ENCODE measurements at places on chromosomes 13 and 19.
A peak's percentile ranks its signal among the peaks of the same experiment; 100 is the strongest.

- H3K27ac ChIP-seq = peak overlapping the region; percentile 56
- no peaks in the 10 kb centered on the region for H3K27me3 ChIP-seq
- H3K4me1 ChIP-seq = no peaks in the 10 kb centered on the region
Observed at GRCh38 chr19:31448221-31448657, 99.0 kb upstream of the TSHZ3 start.

- no peak overlapping the region for H3K27ac ChIP-seq
- no peak overlapping the region for H3K4me3 ChIP-seq
- DNase-seq = no peak
- no peaks in the 10 kb centered on the region for H3K27me3 ChIP-seq
- no peaks in the 10 kb centered on the region for H3K36me3 ChIP-seq
Observed at GRCh38 chr13:101795460-101795859, 343.0 kb downstream of the ITGBL1 start.

- no peak for DNase-seq
- no peaks in the 10 kb centered on the region for H3K36me3 ChIP-seq
- no peaks in the 10 kb centered on the region for H3K4me1 ChIP-seq
- no peaks in the 10 kb centered on the region for H3K27me3 ChIP-seq
- H3K4me3 ChIP-seq = no peak overlapping the region
Observed at GRCh38 chr19:30731591-30731990, 359.4 kb downstream of the ZNF536 start.

GRCh38 chr19:56476093-56476492 is 1.1 kb downstream of the ZNF667 start:
- peaks cover 9% of the 10 kb centered on the region for H3K36me3 ChIP-seq
- no peaks in the 10 kb centered on the region for H3K4me1 ChIP-seq
- no peak overlapping the region for H3K4me3 ChIP-seq
- no peak overlapping the region for H3K27ac ChIP-seq
- no peaks in the 10 kb centered on the region for H3K27me3 ChIP-seq
- DNase-seq = no peak

GRCh38 chr13:77697217-77698103 is at the start of gene SLAIN1:
Gene SLAIN1 (plus strand): TSS chr13:77697687. CDS start chr13:77697914, 227 bp downstream.
- peak within 1 kb of the TSS; percentile 92 for H3K4me3 ChIP-seq
- peaks cover 7% of the 10 kb centered on the region for H3K27me3 ChIP-seq
- no peaks in the 10 kb centered on the region for H3K4me1 ChIP-seq
- peak within 1 kb of the TSS; percentile 80 for H3K27ac ChIP-seq
- no peaks in the 10 kb centered on the region for H3K36me3 ChIP-seq

GRCh38 chr13:38814331-38814730 is 127.5 kb downstream of the FREM2 start:
- H3K36me3 ChIP-seq = no peaks in the 10 kb centered on the region
- no peak overlapping the region for H3K4me3 ChIP-seq

DNA sequence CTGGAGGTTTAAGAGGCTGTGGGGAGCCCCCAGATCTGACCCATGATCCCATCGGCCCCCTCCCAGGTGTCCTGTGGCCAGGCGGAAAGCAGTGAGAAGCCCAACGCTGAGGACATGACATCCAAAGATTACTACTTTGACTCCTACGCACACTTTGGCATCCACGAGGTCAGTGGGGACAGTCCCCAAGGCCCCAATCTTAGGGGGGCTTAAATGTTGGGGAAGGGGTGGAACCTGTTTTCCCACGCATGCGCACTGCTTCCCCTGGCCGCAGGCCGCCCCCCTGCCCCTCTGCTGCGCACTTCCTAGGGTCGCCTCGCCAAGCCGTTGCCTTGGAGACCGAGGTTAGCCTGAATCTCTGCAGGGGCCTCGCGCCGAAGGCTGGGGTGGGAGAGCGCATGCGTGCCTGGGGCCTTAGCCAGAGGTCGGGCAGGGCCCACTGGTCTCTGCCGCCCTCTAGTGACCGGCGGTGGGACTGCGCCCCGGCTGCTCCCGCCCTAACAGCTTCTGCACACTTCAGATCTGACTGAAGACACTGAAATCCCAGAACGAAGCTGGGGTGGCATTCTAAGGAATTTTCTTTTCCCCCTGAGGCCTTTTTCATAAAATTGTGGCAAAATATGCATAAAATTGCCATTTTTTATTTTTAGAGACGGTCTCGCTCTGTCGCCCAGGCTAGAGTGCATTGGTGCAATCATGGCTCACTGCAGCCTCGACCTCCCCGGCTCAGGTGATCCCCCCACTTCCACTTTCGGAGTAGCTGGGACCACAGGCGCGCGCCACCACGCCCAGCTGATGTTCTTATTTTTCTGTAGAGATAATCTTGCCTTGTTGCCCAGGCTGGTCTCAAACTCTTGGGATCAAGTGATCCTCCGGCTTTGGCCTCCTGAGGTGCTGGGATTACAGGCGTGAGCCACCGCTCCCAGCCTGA is 3.6 kb downstream of the PRMT1 start:
- no peaks in the 10 kb centered on the region for H3K27me3 ChIP-seq
- H3K4me3 ChIP-seq = no peak overlapping the region
- peak overlapping the region; percentile 72 for H3K27ac ChIP-seq
- H3K4me1 ChIP-seq = peaks cover 9% of the 10 kb centered on the region

- H3K4me1 ChIP-seq = no peaks in the 10 kb centered on the region
- no peaks in the 10 kb centered on the region for H3K36me3 ChIP-seq
- H3K4me3 ChIP-seq = no peak overlapping the region
- no peak overlapping the region for H3K27ac ChIP-seq
- no peaks in the 10 kb centered on the region for H3K27me3 ChIP-seq
Observed at GRCh38 chr19:45137179-45137761, 23.5 kb downstream of the NKPD1 start.

- H3K4me3 ChIP-seq = no peak overlapping the region
- no peaks in the 10 kb centered on the region for H3K27me3 ChIP-seq
- H3K4me1 ChIP-seq = no peaks in the 10 kb centered on the region
- H3K36me3 ChIP-seq = no peaks in the 10 kb centered on the region
Observed at GRCh38 chr19:39236527-39236926, 8.3 kb downstream of the IFNL3 start.

GRCh38 chr19:2312820-2313501 is 5.0 kb upstream of the LINGO3 start:
- H3K27ac ChIP-seq = no peak overlapping the region
- DNase-seq = no peak
- no peaks in the 10 kb centered on the region for H3K36me3 ChIP-seq
- no peaks in the 10 kb centered on the region for H3K4me1 ChIP-seq
- no peaks in the 10 kb centered on the region for H3K27me3 ChIP-seq

DNA sequence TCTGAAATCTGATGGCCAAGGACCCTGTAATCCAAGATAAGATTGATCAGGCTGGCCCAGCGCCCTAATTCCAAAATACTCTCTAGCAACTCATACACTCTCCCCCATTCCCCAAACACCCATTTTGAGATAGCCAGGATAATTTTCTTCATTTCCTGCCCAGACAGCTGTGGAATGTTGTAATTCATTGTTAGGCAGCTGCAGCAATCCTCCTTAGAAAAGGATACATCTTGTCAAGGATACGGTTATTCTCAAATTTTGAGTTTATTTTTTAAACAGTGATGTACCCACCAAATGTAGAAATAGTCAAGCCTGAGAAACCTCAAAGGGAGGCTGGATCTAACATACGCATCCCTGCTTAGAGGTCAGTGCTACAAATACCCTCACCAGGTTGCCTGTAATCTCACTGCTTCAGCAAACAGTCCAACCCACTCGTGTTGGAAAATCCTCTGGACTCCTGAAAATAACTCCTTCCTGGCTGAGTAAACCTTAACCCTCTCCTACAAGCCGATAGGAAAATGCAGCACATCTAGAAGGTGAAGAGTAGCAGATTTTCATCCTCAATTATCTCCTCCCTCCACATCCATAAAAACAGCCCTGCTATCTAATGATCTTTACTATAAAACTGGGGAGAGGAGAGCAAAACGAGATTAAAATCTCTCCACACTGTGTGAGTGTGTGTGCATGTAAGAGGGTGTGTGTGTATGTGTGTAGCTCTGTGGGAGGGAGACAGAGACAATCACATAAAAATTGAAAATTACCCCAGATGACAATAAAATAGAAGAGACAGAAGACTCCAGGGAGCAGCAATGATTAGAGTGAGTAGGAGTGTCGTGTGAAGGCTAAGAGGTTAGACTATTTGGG is 683.1 kb downstream of the DIAPH3 start:
- H3K36me3 ChIP-seq = no peaks in the 10 kb centered on the region
- H3K27me3 ChIP-seq = no peaks in the 10 kb centered on the region
- no peak overlapping the region for H3K27ac ChIP-seq
- DNase-seq = no peak

Data from Peyer's patch (tissue), 4 donors.